AML-193 (cell line): ENCODE measurements at places on chromosomes 4 and X.

DNA sequence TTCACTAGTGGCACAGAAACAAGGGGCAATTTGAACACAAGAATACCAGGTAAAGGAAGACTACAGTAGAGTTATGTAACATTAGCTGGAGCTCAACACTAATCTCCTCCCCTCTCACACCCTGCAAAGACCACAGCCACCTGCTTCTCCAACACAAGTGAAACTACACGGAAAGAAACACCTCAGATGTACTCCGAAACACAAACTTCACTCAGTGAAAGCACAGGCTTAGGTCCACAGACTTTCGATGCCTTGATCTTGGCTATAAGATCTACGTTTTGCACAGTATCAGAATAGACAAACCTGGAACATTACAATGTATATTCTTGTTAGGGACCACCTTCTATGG lies 7.6 kb downstream of the ACSL1 start:
- DNase-seq = no peak

- no peak for DNase-seq
These were observed 352.8 kb upstream of the EPHA5 start for GRCh38 chr4:66023061-66023460.

DNA sequence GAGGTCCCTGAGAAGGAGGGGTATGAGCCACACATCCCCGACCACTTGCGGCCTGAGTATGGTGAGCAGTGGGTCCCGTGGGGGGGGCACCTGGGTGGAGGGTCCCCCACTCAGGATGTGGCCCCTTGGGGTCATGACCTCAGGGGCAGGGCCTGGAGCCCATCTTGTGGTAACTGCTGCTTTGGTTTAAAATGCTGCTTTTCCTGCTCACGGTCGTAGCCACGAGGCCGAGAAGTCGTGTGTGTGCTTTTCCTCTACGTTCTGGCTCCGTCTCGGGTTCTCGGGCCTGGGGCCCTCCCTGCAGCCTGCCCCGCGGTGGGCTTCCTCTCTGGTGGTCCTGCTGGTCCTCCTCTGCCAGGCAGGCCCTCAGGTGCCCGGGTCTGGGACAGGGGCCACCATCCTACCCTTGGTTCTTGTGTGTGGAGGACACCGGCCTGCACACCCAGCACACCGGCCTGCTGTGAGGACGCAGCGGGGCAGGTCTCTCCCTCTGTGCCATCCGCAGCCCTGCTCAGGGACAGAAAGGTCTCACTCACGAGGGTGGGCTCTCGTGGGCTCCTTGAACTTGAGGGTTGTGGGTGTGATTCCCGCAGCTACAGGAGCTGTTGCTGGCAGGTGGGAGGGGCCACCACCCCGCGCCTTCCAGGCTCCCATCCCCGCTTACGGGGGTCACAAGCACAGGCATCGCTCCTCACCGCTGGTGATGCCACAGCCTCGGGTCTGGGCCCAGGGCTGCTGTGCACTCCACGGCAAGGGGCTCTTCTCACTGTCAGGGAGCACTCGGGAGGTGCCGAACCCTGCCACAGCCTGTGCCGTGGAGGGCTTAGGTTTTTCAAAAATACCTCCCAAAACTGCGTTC lies 19.6 kb downstream of the UVSSA start:
- no peak for DNase-seq

DNA sequence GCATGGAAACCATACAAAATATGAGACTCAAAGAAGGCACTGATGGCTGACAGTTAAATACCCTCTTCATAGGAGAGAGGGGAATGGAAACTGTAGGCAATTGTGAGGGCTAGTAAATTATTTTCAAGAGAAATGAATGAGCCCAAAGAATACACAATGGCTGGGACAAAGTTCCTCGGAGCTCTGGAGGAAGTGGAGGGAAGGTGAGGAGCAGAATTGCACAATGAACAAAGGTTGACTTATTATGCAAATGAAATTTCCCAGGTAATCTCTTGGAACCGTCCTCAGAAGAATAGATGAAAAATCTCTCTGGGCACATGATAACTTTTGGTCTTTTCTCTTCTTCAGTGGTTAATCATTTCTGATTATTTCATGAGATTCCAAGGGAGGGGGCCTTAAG lies 202.6 kb upstream of the VCX start:
- DNase-seq = no peak

DNA sequence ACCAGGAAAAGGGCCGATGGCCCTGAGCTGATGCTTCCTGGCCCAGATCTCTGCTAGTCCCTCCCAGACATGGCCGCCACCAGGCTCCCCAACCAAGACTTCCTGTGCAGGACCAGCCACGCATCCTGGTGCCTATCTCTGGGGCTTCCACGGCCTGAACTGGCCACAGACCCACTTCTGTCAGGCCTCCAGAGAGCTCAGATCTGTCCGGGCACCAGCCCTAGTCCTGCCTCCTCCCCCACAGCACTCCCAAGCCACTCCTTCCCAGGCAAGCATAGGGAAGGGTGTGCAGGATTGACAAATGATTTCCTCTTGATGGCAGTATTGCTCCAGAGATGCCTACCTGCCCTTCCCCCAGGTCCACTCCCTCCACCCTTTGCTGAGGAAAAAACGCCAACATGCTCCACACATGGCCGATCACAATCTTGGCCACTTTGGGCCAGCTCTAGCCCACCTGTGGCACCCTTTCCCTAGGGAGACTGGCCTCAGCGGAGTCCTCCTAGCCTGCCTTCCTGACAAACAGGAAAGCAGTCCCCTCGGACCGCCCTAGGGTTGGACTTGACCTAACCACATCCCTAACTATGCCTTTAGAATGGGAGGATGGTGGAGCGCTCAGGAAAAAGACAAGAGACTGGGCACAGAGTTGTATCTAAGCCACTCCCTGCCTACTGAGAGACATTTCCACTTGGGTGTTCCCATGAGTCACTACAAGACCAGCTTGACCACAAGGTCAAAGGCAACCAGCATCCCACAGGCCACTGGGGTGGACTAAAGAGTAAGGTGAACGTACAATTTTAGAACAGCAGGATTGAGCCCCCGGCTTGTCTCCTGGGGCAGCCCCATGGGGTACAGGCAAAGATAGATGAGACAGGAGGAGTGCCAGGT lies 277.5 kb upstream of the AGTR2 start:
- DNase-seq = no peak

DNA sequence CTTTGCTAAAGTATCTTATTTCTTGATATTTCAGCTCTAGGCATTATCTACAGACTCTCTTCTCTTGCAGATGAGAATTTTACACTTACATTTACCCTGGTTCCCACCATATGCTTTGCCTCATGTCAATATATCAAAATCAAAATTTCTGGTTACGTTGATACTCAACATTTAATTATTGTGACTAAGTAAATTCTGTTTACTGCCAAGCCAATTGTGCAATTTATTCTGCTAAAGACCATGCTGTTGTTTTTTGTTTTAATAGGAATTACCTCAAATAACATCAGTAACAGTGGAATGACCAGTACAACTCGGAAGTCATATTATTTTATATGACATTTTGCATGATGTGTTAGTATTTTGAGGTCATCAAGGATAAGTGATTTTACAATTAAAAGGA lies 125.5 kb downstream of the IL15 start:
- no peak for DNase-seq

DNA sequence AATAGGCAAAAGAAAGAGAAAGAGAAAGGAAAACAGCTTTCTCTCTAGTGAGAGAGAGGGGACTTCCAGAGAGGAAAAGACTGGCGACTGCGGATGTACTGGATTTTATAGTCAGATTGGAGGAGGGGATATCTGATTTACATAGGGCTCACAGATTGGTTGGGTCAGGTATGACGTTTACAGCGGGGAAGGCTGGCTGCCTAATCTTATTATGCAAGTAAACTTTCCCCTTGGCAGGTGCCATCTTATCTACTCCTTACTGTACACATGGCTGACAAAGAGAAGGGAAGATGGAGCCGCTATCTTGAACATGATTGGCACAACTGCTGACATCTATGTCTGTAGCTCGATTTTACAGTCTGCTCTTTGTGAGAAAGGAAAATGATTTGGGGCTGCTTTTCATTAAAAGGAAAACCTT lies 25.4 kb downstream of the RBPJ start:
- DNase-seq = no peak

DNA sequence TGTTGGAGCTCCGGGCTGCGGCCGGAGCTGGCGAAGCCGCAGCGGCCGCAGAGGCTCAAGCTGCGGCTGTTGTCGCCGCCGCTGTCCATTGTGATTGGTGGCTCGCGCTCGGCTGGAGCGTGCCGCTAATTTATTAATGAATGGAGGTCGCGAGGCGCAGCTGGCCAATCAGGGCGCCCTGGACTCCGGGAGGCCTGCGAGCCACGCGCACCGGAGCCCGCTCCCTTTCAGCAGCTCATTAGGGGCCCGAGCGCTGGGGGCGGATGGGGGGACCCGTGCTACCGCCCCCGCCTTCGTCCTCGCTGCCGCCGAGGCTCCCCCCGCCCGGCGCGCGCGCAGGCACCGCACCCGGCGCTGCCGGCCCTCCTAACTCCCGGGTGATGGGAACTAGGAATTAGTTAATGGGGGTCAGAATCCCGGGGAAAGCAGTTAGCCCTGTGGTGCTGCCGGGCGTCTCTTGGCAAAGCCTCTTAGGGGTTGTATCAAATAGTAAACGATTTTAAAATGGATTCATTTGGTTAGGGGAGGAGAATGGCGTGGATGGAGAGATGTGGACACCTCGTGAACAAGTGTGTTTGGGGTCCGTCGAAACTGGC lies 589 bp upstream of the NEUROG2 start:
- DNase-seq = no peak

- no peak for DNase-seq
These were observed 63.0 kb downstream of the MBNL3 start for GRCh38 chrX:132425744-132426318.

DNA sequence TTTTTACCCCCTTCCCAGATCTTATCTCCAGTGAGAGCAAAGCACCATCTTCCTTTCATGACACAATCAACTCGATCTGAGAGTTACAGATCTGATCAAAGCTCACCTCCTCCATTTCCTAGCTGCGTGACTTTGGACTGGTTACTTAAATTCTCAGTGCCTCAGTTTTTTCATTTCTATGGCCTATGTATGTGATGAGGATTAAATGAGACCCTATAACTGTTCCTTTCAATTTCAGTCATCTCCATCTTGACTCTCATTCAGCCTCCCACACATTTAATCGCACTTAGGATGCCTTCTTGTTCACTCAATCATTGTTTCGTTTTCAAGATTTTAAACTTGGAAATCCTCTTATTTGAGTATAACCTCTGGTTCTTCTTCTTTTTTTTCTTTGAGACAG lies 20.1 kb upstream of the CXCR3 start:
- DNase-seq = no peak

- no peak for DNase-seq
These were observed 71.3 kb downstream of the LRBA start for GRCh38 chr4:150943818-150944217.

DNA sequence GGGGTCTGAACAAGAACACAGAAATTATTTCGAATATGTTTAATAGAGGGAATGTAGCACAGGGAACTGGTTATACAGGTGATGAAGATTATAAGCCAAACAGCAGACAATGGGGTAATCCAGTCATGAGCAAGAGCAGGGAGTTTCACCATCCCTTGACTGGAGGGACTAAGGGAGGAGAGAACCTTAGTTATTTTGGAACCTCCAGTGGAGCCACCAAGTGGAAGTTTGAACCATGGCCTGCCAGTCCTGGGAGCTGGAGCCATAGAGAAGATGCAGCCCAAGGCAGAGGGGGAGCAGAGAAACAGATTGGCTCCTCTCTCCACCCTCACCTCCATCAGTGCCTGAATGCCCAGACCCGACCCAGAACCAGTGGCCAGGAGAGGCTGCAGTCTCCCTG lies 264.6 kb upstream of the RASGEF1B start:
- no peak for DNase-seq

- no peak for DNase-seq
These were observed 52.9 kb upstream of the TRPC5OS start for GRCh38 chrX:111823128-111823527.

DNA sequence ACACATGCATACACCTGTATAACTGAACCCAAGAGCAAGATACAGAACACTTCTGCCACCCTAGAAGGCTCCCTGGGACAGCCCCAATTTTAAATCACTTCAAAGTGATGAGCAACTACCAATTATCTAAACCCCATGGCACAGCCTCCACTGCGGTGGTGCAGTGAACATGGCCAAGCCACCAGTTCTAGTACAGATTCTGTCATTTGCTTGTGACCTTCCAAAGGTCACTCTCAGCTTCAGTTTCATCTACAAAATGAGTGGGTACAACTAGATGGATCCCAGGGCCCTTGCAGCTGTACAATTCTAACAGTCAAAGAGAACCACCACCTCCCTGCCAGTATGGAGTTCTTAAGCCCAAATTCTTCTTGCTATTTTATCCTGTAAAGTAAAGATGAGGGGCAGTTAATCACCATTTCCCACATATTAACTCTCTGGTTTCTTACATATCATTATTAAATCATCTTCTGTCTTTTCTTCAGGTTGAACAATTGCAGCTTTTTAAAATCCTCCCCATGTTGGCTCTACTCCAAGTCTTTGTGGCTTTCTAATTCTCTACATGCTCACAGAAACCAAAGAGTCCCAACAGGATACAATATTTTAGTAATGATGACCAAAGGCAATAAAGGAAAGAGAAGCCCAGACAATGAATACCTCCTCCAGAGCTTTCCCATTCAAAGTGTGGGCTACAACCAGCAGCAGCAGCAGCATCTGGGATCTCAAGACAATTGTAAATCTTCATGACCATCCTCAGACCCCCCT lies 39.0 kb upstream of the GPM6B start:
- no peak for DNase-seq

DNA sequence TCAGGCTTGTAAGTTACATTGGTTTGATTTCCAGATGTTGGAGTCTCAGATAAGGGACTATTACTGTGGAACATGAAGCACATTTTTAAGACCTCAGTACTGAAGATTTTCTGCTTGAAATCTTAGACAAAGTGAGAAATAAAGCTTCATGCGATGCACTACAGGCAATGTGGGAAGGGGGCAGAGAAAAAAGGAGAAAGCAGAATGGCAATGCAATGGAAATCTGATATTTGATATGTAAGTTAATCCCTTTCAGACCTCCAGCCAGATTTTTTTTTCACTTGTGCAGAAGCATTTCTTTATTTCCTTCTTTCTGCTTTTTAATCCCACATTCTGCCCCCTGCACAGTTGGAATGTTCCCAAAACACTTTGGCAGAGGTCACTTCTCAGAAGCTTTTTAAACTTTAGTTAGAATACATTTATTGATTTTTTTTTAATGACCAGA lies 174.3 kb downstream of the ADGRL3 start:
- DNase-seq = no peak

- no peak for DNase-seq
These were observed 466.0 kb downstream of the DMD start for GRCh38 chrX:32745323-32745722.

- DNase-seq = no peak
These were observed 25.3 kb downstream of the DCX start for GRCh38 chrX:111386615-111387233.

DNA sequence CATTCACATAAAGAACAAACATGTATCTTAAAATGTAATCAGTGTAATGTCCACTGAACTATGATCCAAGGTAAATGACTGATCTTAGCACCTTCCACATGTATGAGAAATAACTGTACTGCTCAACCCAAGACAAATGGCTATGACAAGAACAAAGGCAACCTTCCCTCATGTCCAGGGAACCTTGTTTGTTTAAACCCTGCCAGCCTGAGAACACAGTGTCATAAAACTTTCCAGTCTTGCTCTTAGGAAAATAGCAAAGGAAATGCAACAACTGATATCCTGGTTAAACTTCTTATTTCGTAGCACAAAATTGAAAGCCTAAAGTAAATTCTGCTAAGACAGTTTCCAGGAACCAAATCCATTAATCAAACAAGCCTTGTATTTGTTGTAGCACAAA lies 494.3 kb downstream of the IL15 start:
- no peak for DNase-seq
